ENCODE measurements at places on chromosomes 5 and 9. TPM values are rescaled to one million over a fixed set of nuclear protein-coding genes. Genes with fewer than 3 reads are reported as not detected.

DNA sequence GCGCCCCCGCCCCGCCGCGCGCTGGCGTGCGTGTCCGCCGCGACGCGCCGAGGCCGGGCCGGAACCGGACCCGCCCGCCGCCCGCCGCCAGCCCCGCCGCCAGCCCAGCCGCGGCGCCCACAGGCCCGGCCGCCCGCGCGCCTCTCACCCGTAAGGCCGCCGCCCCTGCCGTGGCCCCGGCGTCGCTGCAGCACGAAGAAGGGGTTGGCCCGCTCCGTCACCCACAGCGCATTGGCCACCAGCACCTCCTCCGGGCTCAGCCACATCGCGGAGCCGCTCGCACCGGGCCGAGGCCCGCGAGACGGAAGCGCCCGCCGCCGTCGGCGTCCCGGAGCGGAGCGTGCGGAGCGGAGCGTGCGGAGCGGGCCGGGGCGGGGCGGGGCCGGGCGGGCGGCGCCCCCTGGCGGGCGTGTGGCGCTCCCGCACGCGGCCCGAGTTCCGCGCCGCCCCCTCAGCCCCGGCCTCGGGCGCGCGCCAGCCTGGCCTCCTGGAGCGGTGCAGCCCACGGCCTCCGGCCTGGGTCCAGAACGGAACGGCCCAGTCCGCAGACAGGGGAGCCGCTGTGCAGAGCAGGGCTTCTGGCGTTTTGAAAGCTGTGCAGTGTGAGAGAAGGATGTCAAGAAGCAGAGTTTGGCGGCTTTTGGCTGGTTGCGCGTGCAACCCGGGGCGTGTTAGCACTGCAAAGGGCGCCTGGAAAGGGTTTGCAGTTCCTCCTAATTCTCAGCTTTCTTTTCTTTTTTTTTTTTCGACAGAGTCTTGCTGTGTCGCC, at the start of gene TBC1D9B:
TSS of gene TBC1D9B (minus strand) at position 342 of the 769 bp plus-strand sequence. CDS start at position 266, 76 bp downstream.
- no peaks in the 10 kb centered on the region for H3K27me3 ChIP-seq
- peak within 1 kb of the TSS; percentile 87 for H3K4me3 ChIP-seq
- no peak within 1 kb of the TSS for H3K27ac ChIP-seq
- peaks cover 28% of the 10 kb centered on the region for H3K36me3 ChIP-seq
- H3K4me1 ChIP-seq = no peaks in the 10 kb centered on the region

DNA sequence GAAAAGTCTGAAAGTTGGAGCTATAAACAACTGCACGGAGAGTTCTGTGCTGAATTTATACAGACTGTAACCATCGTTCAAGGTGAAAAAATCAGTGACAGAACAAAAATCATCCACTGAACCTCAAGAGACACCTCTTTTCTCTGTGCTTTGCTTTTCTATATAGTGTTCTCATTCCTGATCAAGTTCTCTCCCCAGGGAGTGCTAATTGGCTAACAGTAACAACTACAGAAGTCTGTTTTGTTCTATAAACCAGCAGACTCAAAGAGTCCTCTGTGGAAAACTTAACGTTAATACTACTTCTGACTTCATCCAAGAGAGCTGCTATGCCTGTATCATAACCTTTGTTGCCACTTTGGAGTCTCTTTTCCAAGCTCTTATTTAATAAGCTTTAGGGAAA, 1388.3 kb upstream of the C9orf72 start:
- peaks cover 4% of the 10 kb centered on the region for H3K4me1 ChIP-seq
- no peak overlapping the region for H3K4me3 ChIP-seq
- H3K27ac ChIP-seq = no peak overlapping the region
- no peaks in the 10 kb centered on the region for H3K27me3 ChIP-seq
- no peak for DNase-seq
- no peaks in the 10 kb centered on the region for H3K36me3 ChIP-seq

GRCh38 chr9:12414514-12414913, 278.7 kb upstream of the TYRP1 start:
- no peaks in the 10 kb centered on the region for H3K4me1 ChIP-seq
- no peak overlapping the region for H3K27ac ChIP-seq
- DNase-seq = no peak

GRCh38 chr9:17063535-17064135, 71.2 kb upstream of the CNTLN start:
- no peak overlapping the region for H3K27ac ChIP-seq
- DNase-seq = peak; percentile 42
- H3K4me3 ChIP-seq = no peak overlapping the region
- H3K27me3 ChIP-seq = no peaks in the 10 kb centered on the region
- H3K36me3 ChIP-seq = no peaks in the 10 kb centered on the region

GRCh38 chr5:68231414-68232076, 16.0 kb downstream of the PIK3R1 start:
- H3K27me3 ChIP-seq = no peaks in the 10 kb centered on the region
- H3K27ac ChIP-seq = no peak overlapping the region
- H3K36me3 ChIP-seq = peaks cover 2% of the 10 kb centered on the region
- H3K4me3 ChIP-seq = no peak overlapping the region

DNA sequence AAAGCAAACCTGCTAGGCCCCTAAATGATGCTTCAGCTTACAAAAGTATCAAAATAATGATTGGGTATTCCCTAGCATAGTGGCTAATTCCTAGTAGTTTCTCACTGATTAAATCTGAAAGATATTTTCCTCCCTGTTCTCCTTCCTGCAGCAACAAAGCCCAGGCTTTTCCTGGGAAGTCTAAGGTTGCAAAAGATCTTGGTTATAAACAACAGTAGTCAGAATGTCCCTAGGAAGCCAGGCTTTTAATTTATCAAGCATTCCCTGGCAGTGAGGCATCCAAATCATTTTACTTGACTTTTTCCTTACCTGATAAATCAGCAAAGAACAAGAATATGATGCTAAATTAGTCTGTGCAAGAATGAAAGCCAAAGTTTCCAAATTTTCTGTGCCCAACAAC, 272.0 kb downstream of the PDE4D start:
- DNase-seq = no peak
- H3K27me3 ChIP-seq = no peaks in the 10 kb centered on the region
- H3K36me3 ChIP-seq = no peaks in the 10 kb centered on the region
- H3K27ac ChIP-seq = no peak overlapping the region
- no peak overlapping the region for H3K4me3 ChIP-seq

GRCh38 chr9:27209034-27209433, 87.9 kb downstream of the EQTN start:
- H3K27ac ChIP-seq = no peak overlapping the region
- H3K27me3 ChIP-seq = no peaks in the 10 kb centered on the region
- no peaks in the 10 kb centered on the region for H3K4me1 ChIP-seq
- DNase-seq = no peak

DNA sequence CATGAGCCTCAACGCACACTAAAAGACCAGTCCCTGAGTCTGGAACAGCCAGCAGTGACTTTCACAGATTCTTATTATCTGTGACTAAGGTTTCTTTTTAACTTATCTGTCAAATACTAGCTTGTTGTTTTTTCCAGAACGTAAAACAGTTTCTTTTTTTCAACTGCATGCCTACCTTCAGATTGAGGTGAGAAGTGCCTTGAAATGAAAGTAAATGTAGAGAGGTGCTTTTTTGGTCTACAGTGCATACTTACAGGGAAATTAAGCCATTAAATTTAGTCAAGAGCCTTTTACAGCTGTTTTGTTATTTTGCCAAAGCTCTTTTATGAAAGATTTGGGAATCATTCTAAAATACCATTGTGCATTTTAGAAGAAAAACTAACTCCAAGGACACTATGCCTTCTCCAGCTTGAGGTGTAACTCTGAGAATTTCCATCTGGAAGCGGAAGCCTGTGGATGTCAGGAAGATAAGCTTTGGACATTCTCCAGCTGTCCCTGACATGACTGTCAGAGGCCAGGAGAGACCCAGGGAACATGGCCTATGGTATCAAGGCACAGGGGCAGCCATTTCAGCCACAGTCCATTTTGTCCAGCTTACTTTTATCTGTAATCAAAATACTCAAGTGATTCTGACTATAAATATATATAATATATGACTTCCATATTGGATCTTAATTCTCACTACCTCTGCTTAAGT, 230.3 kb downstream of the GLIS3 start:
- H3K4me1 ChIP-seq = no peaks in the 10 kb centered on the region
- H3K36me3 ChIP-seq = no peaks in the 10 kb centered on the region
- no peak overlapping the region for H3K27ac ChIP-seq
- no peaks in the 10 kb centered on the region for H3K27me3 ChIP-seq

GRCh38 chr9:137167747-137168572, 1.9 kb downstream of the LRRC26 start:
- H3K4me1 ChIP-seq = no peaks in the 10 kb centered on the region
- H3K4me3 ChIP-seq = peak overlapping the region; percentile 40
- no peak overlapping the region for H3K27ac ChIP-seq
- peaks cover 39% of the 10 kb centered on the region for H3K27me3 ChIP-seq
- DNase-seq = peak; percentile 69

The CCNG1 gene
- 521 TPM for total RNA-seq

Data from H9 (cell line).